ENCODE measurements at places on chromosomes 2 and 18.

DNA sequence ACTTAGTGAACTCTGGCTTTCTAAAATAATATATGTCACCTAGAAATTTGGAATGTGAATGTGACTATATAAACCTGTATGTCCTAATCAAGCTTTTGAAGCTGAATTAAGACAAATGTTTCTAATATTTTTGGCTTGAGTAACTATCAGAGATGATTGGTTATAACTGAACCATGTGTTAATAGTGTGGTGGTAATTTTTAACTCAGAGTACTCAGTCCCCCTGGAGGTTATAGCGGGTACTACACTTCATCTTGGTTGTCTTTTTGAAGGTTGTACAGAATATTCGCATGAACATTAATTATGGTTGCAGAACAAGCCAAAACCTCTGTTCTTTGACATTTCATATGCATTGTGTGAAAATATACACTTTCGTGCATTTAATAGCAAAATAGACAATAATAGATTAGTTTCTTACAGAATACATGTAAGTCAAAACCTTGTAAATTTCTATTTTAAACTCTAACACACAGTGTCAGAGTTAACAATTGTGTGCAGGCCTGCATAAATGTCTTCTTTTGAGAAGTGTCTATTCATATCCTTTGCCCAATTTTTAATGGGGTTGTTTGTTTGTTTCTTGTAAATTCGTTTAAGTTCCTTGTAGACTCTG is 86.0 kb downstream of the OSBPL6 start:
- DNase-seq = no peak

GRCh38 chr2:171274757-171275156 is 114.1 kb upstream of the TLK1 start:
- no peak for DNase-seq

DNA sequence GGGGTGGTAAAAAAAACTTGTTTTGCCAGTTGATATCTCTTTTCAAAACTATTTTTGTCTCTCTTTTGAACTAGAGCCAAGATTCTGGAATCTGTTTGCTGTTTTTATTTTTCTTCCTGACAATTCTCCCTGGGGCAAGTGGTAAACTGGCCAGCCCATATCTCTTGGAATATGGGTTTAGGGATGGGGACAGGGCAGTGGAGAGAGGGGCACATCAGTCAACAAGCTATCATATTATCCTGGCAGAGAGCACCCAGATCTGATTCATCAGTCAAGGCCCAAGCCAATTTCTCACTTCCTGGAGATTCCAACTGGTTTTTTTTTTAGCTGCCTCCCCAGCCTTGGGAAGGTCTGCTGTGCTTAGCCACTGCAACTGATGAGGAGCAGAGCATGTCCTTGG is 52.3 kb downstream of the ARHGAP28 start:
- no peak for DNase-seq

DNA sequence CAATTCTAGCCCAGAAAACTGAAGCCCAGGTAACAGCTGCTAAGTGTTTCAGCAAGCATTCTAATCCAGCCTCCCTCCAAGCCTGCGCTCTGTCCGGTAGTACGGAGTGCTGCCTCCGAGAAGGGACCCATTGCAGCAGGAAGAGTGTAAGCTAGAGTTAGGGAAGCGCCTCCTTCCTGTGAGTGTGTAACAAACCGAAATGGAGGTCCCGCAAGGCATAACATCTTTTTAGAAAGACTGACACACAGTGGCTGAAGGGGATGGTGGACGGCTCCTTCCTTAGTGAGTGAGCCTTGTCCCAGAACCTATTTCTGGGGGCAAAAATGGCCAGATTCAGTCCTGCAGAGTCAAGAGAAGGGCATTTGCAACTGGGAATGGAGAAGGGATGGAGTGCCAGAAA is 12.2 kb downstream of the PKDCC start:
- no peak for DNase-seq

- DNase-seq = no peak
Observed at GRCh38 chr2:108455571-108455970, 6.6 kb downstream of the GCC2 start.

DNA sequence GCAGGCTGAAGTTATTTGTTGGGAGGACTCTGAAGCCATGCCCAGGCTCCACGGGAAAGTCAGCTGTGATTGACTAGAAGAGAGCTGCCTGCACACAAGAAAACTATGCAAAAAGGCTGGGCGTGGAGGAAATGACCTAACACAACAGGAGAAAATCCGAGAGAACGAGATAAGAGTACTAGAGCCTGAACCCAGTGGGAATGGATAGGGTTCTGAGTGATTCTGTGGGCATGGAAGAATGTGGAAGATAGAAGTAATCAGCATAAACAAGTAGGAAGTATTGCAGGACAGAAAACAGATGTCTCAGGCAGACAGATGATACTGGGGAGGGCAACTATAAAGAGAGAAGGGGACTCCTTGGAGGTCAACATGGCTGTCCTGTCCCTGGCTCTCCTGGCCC is 12.1 kb upstream of the COPS8 start:
- no peak for DNase-seq

DNA sequence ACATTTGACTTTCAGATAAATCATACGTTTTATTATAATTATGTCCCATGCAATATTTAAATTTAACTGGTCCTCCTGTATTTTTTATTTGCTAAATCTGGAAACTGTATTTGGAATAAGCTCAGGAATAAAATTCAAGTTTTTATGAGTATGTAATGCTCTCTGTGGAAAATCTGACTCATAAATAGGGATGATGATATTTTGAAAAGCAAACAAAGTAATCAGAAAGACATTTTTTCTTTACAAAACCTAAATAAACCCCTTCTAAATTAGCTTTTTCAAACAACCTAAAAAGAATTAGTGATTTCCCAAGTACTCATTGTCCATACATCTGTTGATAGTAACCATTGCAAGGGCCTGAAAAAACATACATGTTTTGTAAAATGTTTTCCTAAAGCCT is 41.1 kb downstream of the ASB1 start:
- no peak for DNase-seq

- DNase-seq = no peak
Observed at GRCh38 chr2:55430211-55430975, 10.7 kb upstream of the CCDC88A start.

GRCh38 chr2:57965219-57965618 is 81.4 kb upstream of the VRK2 start:
- no peak for DNase-seq

DNA sequence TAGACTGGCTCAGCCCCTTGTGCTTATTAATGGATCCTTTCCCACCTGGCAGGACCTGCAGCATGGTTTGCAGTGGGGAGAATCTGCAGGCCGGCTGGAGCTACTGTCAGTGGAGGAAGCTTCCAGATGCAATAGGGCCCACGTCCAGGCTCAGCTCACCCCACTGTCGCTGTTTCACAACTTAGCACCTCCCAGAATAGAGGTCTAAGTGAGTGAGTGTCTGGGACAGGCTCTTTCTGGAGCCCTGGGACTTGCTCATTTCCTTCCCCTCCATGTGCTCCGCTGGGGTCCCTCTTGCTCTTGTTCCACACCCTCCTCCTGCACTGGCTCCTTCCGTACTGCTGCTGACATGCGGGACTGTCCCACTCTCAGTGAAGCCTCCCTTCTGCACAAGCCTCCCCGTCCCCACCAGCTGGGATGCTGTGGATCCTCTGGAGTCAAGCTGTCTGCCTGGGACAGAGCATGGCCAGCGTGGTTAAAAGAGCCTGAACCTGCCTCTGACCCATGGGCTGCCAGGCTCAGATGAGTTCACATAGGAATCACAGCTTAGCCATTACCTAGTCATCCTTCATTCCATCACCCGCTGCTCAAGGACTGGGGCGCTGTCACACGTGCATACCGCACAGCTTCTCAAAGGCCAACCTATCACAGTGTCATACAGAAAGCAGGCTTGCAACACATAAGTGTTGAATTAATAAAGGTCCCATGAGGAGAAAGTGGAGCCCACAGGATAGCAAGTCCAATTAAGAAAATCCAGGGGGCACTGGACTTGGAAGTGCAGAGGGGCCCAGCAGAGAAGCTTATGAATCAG is 135.9 kb downstream of the ACKR3 start:
- DNase-seq = no peak

GRCh38 chr2:133954636-133955035 is 299.2 kb upstream of the MGAT5 start:
- no peak for DNase-seq

Data from NCI-H2107 (cell line).